ENCODE measurements at places on chromosomes 16 and 17.

DNA sequence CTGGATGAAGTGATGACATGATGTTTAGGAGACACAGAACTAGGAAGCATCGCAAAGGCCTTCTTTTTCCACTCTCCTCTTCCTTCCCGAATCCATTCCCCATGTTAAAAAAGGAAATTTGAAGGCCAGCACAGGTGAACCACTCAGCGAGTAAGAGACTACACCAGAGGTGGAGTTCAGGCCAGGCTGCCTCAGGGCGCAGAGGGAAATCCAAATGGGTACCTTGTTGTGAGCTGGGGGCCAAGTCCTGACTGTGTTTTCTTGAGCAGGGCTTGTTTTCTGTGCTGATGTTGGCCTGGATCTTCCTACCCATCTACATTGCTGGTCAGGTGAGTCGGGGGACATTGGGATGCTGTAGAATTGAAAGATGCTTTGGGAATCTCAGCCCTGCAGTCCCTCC is 26.1 kb downstream of the SLC5A11 start:
- no peak for DNase-seq

DNA sequence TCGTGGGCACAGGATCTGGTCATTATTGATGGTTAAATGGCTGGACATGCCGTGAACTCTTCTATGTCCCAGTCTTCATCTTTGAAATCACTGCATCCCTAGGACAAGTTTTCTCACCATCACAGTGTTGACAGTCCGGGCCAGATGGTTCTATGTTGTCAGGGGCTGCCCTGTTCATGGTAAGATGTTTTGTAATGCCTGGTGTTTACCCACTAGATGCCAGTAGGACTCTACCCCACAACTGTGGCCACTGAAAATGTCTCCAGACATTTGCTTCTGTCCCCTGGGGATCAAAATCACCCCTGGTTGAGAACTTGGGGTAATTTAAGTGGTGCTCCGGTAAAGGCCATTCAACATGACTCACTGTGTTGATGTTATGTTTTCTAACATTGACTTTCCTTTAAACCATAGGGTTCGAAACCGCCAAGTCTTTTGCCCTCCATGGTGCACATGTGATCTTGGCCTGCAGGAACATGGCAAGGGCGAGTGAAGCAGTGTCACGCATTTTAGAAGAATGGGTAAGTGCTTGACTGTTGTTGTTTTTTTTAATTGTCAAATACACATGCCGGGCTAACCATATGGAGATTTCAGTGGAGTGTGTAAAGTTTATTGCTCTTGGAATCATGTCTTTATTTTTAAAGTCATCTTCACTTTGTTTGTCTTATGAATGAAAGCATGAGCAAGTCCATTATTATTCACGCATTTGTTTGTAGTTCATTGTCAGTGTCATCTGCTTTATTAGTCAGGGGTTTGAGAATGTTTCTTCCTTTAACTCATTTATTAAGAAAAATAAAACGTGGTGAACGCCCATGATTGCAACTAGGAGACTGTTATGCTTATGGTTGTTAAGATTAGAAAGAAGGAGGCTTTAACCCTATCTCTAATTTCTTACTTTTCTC is 64.6 kb downstream of the WWOX start:
- DNase-seq: no peak

GRCh38 chr16:67865318-67865717 is 7.5 kb upstream of the EDC4 start:
- no peak for DNase-seq

DNA sequence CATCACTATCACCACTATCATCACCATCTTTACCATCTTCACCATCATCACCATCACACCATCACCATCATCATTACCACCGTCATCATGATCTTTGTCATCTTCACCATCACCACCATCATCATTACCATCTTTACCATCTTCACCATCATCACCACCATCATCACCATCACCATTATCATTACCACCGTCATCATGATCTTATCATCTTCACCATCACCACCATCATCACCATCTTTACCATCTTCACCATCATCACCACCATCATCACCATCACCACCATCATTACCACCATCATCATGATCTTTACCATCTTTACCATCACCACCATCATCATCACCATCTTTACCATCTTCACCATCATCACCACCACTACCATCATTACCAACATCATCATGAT is 10.2 kb upstream of the ZNF469 start:
- no peak for DNase-seq

GRCh38 chr17:78822552-78822951 is 18.1 kb downstream of the USP36 start:
- DNase-seq: no peak

DNA sequence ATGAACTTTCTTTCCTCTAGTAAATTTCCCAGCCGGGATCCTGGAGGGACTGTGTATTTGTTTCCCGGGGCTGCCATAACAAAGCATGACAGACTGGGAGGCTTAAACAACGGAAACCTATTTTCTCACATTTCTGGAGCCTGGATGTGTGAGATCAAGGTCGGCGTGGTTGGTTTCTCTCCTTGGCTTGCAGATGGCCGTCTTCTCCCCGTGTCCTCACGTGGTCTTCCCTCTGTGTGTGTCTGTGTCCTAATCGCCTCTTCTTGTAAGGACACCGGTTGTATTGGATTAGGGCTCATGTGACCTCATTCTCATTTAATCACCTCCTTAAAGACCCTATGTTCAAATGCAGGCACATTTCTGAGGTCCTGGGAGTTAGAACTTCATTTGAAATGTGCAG is 22.0 kb upstream of the USP10 start:
- DNase-seq: no peak

DNA sequence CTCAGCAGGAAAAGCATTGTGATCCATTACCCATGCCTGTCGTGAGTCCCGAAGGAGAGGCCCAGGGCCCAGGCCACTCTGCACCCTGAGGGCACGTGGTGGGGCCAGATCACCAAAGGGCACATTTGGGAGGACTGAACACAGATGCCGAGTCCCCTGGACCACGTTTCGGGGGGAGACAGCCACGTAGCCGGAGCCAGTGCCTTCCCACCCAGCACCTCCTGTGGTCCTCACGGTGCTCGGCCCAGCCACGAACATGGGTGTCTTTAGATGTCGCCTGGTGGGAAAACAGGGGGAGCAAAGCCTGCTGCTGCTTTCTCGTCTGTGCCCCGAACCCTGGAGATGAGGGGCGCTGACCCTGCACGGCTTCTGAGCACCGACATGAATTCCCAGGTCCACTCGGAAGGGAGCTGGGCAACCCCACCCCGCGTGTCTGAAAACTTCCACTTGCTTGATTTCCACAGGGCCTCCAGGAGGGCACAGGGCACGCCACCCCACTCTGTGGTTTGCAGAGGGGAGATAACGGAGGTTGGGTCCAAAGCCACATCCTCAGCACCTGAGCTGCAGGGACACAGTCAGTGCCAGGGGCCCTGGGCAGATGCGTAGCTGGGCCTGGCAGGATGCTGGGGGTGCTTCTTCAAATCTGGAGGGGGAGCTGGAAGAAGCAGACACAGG is 14.4 kb downstream of the CBFA2T3 start:
- DNase-seq: no peak

GRCh38 chr17:42290577-42290976 is 2.3 kb downstream of the STAT5A start:
- no peak for DNase-seq

DNA sequence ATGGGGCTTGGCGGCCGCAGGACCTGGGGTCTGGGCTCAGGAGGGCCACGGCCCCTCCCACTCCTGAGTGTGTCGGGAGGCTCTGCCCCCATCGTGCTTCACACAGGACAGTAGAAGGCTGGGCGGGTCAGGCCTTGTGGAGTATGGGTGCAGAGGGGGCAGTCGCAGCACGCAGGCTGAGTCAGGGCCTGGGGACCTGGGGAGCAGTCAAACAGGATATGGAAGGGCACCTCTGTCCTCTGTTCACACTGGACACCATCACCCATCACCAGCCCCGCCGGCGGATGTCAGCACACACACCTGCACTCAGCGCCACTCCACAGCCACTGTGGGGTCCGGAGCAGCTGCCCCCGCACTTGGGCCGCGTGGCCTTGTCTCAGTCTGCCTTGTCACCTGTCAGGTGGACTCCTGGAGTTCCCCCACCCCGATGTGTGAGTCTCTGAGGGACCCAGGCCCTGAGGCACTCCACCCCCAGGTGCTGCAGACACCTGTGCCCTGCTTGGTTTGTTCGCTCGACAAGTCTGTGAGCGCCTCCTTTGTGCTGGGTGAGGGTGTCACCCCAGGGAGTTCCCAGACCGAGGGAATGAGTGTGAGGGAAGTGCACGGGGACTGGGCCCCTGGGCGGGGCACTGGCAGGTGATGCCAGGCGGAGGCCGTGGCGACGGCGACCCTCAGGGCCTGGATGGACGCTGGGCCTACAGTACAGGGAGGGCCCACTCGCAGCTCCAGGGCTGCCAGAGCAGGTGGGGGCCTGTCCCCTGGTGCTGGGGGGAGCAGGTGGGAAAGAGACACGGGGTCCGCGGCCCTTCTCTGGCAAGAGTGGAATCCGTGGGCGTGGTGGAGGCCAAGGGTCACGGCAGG is 31.7 kb downstream of the ZFPM1 start:
- DNase-seq: no peak
